ENCODE measurements at places on chromosomes 4 and X. TPM values are rescaled to one million over a fixed set of nuclear protein-coding genes. Genes with fewer than 3 reads are reported as not detected.

Gene DYNLT3
- 16.1 TPM for total RNA-seq

Gene DACH2
- not detected for total RNA-seq

Gene NLGN4X
- total RNA-seq, result not detected

- H3K36me3 ChIP-seq, result peaks cover 67% of the 10 kb centered on the region
- peaks cover 45% of the 10 kb centered on the region for H3K4me1 ChIP-seq
- peak overlapping the region; percentile 98 for H3K4me3 ChIP-seq
Observed at GRCh38 chr4:82373486-82373815, 340 bp downstream of the HNRNPD start.

GRCh38 chrX:110172215-110172614, 145.7 kb downstream of the AMMECR1 start:
- H3K4me1 ChIP-seq, result no peaks in the 10 kb centered on the region
- H3K36me3 ChIP-seq, result peaks cover 2% of the 10 kb centered on the region
- DNase-seq, result no peak
- H3K27me3 ChIP-seq, result no peaks in the 10 kb centered on the region
- no peak overlapping the region for H3K27ac ChIP-seq
